ENCODE measurements at places on chromosomes 4 and X. TPM values are rescaled to one million over a fixed set of nuclear protein-coding genes. Genes with fewer than 3 reads are reported as not detected.

GRCh38 chr4:101282076-101282844, 65.1 kb downstream of the PPP3CA start:
- DNase-seq = no peak

GRCh38 chrX:9163214-9163709, 129.3 kb upstream of the FAM9B start:
- DNase-seq = no peak

DNA sequence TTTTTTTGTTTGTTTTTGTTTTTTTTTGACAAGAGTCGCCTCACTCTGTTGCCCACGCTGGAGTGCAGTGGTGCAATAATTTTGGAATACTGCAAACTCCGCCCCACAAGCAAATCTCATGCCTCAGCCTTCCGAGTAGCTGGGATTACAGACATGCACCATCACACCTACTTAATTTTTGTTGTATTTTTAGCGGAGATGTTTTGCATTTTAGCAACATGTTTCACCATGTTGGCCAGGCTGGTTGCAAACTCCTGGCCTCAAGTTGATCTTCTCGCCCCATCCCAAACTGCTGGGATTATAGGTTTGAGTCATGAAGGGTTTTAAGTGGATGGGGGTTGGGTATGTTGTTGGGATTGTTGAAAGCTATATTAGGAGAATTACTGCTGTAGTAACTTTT, 270.9 kb upstream of the LCORL start:
- no peak for DNase-seq

- DNase-seq = no peak
These were observed 67.9 kb downstream of the FAM114A1 start for GRCh38 chr4:38935391-38936073.

- no peak for DNase-seq
These were observed 48.1 kb downstream of the FNIP2 start for GRCh38 chr4:158816955-158817354.

GRCh38 chr4:139625482-139625881, 40.1 kb upstream of the MGST2 start:
- DNase-seq = no peak

DNA sequence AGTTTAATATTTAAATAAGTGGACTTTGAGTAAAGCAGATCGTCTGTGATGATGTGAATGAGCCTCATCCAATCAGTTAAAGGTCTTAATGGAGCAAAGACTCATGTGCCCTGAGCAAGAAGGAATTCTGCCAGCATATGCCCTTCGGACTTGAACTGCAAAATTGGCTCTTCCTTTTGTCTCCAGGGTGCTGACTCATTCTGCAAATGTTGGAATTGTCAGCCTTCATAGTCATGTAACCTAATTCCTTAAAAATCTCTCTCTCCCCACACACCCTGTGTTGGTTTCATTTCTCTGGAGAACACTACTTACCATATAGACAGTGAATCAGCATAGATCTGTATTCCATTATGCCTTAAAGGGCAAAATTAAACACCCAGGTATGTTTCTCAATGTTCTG, 609.8 kb upstream of the GALNTL6 start:
- no peak for DNase-seq

DNA sequence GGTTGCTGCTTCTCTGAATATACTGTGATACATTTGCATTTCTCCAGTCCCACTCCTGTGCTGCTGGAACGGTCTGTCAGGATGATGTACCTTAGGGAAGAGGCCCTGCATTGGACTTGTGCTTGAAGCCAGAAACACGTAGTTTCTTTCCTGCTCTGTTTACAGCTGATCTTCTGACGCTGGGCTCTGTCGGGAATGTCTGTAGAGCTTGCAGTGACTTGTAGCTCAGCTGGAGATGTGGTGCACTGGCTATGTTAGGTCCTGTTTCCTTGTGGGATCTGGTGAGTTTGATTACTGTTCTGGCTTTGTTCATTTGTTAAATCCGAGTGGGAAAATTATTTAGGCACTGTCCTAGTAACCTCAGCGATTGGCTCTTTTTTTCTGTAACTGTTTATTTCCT, 137.2 kb upstream of the WDR1 start:
- DNase-seq = no peak

GRCh38 chrX:72245461-72246089, 6.7 kb upstream of the ERCC6L start:
- DNase-seq = no peak

DNA sequence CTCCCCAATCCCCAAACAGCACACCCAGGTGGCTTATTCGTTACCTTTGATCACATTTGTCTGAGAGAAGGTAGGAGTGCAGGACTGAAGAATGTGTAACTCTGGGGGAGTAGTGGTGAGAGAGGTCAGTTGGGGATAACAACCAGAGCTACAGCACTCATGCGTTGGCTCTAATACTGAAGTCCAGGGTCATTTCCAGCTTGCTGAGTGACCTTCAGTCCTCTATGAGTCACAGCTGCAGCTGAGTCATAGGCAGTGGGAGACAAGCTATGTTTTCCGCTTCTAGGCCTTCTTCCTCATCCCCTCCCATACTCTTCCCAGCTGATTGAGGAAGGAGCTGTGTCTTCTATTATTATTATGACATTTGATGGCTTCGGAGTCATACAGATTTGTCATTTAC, 31.6 kb upstream of the CT47C1 start:
- no peak for DNase-seq

GRCh38 chrX:139933904-139934303, 1.1 kb upstream of the ATP11C start:
- no peak for DNase-seq

DNA sequence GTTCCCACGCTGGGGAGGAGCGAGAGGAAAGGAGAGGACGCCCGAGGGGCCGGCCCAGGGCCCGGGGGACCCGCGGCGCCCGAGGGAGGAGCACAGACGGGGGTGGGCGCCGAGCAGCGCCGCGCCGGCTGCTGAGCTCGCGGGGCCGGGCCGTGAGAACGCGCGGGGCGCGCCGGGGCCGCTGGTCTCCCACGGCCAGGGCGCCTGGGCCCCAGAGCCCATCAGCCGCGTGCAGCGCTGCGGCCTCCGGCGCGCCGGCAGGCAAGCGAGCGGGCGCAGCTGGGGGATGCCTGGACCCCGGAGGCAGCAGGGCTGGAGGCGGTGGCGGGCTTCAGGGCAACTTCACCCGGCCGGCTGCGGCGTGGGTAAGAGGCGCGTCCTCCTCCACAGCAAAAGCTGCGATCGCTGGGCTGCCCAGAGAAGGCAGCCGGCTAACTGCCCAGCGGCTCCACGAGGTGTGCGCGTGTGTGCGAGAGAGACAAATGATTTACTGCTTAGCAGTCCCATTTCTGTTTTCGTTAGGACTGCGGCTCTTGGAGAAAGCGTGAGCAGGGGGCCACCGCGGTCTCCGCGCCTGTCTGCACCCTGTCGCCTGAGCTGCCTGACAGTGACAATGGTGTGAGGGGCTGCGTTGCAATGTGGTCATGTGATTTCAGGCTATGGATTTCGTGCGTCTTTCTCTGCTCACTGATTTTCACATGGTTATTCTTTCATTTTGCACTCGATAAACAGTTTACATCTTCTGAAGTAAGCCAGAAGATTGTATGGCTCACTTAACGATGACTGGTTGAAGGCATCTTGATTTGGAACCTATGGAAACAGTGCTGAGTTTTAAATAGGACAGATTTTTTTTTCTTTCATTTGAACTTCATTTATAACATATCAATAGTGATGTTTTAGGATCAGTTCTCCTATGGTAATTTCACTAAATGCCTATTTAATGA, 1.2 kb downstream of the GUCY1A1 start:
- DNase-seq = no peak

- DNase-seq = no peak
These were observed 16.8 kb downstream of the SMIM20 start for GRCh38 chr4:25930731-25931354.

DNA sequence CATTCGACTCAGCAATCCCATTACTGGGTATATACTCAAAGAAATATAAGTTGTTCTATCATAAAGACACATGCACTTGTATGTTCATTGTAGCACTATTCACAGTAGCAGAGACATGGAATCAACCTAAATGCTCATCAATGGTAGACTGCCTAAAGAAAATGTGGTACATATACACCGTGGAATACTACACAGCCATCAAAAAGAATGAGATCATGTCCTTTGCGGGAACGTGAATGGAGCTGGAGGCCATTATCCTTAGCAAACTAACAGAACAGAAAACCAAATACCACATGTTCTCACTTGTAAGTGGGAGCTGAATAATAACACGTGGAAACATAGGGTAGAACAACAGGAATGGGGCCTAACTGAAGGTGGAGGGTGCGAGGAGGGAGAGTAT, 44.9 kb downstream of the TMEM131L start:
- DNase-seq = no peak

GRCh38 chr4:5422195-5422594, 286.2 kb downstream of the EVC2 start:
- DNase-seq = no peak

GRCh38 chr4:3077796-3078195, 3.3 kb downstream of the HTT start:
- no peak for DNase-seq

GRCh38 chr4:112251019-112251643, 19.5 kb downstream of the AP1AR start:
- DNase-seq = no peak

DNA sequence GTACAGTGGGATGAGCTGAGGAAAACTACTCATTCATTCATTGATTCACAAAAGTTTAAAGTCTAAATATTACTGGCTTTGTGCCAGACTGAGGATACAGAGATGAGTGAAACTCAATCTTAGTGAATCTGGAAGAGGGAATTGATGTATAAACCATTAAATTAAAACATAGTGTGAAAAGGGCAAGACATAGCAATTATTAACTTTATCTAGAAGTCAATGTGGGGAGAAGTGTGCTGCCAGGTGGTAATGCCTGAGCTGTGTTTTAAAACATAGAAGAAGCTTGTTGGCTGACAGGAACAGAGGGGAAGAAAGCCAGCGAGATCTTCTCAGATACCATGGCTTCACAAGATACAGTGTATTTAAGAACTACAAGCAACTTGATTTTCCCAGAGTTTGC, 153.4 kb downstream of the BMPR1B start:
- no peak for DNase-seq

DNA sequence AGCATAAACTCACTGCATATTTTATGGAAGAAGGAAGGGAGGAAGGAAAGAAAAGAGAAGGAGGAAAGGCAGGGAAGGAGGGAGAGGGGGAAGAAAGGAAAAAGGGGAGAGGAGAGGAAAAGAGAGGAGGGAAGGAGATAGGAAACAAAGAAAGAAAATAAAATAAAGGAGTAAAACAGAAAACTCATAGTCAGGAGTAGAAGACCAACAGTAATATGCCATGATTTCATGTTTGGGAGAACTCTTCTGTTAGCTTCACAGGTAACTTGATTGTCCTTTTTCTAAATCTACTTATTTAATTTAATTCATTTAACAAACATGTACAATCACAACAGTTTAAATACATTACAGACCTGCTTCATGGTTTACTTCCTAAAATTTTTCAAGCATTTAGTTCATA, 46.8 kb upstream of the SGMS2 start:
- no peak for DNase-seq

- no peak for DNase-seq
These were observed 9.5 kb downstream of the TLR1 start for GRCh38 chr4:38795087-38795486.

DNA sequence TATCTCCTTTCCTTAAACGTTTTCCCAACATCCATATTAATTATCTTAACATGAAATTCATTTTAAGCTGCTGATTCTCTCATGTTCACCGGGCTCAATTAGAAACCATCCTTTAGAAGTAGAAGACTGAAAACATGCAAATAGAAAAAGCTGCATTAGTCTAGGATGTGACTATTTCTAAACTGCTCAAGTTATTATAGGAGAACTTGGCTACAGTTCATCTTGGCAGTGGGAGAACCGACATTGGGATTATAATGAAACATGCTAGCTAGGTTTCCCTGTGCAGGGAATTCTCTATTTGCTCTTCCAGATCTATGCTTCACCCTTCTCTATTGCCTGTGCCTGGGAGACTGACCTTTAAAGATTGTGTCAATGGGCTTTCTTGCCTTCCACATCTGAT, 151.0 kb upstream of the PPARGC1A start:
- no peak for DNase-seq

GRCh38 chrX:20060961-20061748, 55.6 kb downstream of the MAP7D2 start:
- no peak for DNase-seq

DNA sequence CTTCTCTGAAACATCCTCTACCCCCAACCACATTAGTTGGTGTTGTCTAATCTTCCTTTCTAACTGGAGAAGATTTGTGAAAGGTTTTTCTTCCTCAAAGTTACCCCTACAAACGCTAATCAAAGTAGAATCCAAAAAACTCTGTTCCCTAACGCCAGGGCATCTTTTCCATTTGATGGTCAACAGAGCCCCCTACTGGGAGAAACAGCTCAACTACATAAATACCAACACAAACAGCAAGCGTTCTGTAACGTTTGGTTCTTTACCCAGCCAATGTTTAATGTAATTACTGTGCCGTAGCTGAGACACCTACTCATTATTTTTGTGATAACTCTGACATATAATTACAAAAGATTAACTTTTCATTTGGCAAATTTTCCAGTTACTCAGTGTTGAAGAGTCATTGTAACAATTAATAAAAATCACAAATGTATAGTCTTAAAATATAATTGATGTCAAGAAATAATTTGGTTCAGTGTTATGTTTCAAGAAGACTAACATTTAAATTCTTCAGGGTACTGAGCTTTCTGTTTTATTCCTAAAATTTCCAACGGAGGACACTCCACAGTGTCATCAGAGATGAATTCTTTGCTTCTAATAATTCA, 94.9 kb upstream of the TBC1D9 start:
- peak; percentile 23 for DNase-seq

DNA sequence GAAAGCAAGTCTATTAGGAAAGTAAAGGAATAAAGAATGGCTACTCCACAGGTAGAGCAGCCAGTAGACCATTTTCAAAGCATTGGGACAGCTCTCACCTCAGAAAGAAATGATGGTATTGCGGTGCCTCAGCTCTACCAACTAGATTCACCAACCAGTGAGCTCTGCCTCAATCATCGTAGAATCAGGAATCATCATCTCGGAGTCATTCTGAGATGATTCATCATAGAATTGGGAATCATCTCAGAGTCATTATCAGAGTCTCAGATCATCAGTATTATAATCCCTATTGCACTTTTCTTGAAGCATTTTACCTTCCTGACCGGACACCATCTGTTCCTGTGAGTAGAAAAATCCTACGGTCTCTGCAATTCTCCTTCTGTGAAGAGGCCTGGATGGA, 17.5 kb upstream of the SAT1 start:
- no peak for DNase-seq

GRCh38 chr4:102849579-102850104, 19.1 kb upstream of the CISD2 start:
- DNase-seq = no peak

Gene RASGEF1B
- polyA plus RNA-seq = 0.45 TPM

Gene NOCT
- polyA plus RNA-seq = 12.6 TPM

Gene UGT2A1
- not detected for polyA plus RNA-seq

Gene HHIP
- 0.44 TPM for polyA plus RNA-seq

Gene SPP1
- 1.4 TPM for polyA plus RNA-seq

Gene DCLK2
- polyA plus RNA-seq = 0.04 TPM

Gene SUPT20HL2
- polyA plus RNA-seq = not detected

Gene F11
- not detected for polyA plus RNA-seq

Gene PAK3
- 0.37 TPM for polyA plus RNA-seq

Gene TLR10
- 0.05 TPM for polyA plus RNA-seq

Gene LRCH2
- not detected for polyA plus RNA-seq

Measured in keratinocyte (primary cell).